ENCODE measurements at places on chromosomes 2 and 18.

DNA sequence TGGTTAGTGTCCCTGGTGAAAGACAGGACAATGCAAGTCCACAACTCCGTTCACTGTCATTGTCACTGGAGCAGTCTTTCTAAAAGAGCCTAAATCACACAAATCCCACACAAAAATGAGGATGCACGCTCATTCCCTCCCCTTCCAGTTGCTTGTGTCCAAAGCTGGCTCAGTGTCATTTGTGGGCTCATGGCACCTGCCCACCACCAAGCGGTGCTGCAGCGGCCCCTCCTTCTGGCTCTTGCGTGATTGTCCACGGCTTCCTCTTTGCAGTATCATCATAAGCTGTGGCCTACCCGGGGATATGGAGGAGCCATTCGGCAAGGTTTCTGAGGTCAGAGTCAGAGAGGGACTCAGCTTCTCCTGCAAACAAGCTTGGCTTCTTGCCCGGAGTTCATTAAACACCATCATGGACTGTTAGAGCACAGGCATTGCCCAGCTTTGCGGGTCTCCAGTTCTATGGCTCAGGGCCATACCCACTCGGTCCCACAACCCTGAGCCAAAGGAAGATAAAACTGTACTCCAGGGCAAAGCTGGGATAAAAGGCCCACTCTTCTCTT, 179.4 kb upstream of the AGAP1 start:
- peak; percentile 57 for DNase-seq

GRCh38 chr2:42382144-42382543, 21.1 kb upstream of the COX7A2L start:
- no peak for DNase-seq

DNA sequence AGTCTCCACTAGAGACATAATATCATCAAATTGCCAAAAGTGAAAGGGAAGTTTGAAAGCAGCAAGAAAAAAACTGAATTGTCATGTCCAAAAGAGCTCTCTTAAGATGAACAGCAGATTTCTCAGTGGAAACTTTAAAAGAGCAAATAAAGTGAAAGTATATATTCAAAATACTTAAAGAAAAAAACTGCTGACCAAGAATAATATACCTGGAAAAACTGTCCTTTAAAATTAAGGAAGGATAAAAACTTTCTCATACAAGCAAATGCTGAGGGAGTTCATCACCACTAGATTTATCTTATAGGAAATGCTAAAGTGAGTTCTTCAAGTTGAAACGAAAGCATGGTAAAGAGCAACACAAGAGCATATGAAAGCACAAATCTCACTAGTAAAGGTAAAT, 83.3 kb upstream of the SCN1A start:
- DNase-seq = no peak

GRCh38 chr2:190023860-190024259, 38.7 kb downstream of the MSTN start:
- no peak for DNase-seq

GRCh38 chr2:56444339-56444738, 260.5 kb downstream of the CCDC85A start:
- DNase-seq = no peak

DNA sequence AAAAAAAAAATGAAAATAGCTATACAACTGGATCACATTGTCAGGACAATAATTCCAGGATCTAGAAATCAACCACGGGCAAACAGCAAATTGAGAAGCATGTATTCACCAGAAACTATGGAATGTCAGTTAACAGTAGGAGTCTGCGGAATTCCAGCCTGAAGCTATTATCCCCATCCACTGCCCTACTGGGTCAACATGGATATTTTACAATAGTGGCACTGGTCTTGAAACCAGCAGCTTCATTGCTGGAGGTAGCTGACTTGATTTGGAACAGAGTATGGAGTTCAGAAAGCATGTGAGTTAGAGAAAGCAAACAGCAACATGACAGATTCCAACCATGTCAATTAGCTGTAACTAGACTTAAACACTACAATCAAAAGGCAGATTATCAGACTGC, 55.7 kb upstream of the PDE1A start:
- DNase-seq = no peak

Measured in osteocyte (in vitro differentiated cells).